ENCODE measurements at places on chromosomes 2 and 18.

GRCh38 chr2:98140210-98140609 lies 53.2 kb downstream of the VWA3B start:
- no peak for DNase-seq

DNA sequence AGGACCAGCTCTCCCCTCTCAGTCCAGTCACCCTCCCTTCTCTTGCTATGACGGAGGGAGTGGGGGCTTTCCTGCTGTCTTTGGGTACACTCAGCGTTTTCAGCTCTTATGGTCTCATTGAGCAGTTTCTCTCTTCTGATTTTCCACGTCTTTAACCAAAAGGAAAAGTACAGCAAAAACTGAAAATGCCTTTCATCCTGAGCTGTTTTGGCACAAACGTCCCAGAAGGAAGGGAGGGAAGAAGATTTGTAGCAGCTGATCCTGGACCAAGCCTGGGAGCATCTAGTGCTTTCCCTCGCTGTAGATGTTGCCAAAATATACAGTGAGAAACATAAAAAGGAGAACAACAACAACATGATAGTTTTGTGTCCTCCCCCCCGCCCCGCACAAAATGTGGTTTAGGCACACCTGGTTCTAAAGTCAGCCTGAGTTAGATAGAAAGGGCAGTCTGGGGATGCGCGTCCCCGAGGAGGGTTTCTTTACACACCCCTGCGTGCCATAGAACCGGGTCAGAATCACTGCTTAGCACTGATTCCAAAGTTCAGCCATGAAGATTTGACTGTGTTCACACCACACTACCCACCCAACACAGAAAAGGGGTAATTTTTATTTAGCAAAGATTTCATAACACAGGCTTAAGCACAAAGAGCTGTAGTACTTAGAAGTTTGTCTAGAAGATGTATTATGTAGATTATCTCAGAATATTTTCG lies 53.4 kb downstream of the SLC40A1 start:
- no peak for DNase-seq

- no peak for DNase-seq
These were observed 153.3 kb upstream of the NDUFV2 start for GRCh38 chr18:8949206-8949605.

DNA sequence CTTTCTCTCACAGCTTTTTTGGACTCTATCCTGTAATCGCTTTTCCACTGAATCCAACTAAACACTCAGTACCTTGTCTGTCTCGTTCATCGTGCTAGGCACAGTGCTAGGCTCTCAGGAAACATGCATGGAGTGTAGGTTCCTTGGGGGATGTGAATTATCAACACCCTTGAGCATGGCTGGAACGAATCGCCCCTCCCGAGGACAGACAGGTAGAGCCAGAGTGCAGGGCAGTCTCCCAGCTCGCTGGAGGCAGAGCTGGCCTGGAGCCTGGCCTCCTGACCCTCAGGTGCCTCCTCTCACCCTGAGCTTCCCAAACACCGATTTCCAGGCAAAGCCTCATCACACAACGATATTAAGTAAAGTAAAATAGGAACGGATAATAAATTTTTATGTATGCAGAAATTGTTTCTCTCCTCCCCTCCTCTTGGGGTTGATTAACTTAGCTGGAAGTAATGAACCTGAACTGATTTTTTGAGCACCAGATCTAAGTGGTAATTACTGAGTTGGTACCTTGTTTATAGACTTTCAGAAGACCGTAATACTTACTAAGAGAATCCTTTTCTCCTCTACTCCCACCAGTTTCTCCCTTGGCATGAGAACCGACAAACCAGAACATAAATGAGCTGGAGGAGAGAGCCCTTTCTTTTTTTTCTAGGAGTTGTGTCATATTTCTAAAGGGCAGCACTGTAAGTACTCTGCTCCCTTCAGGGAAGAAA lies 90.5 kb downstream of the MSH2 start:
- DNase-seq, result no peak

DNA sequence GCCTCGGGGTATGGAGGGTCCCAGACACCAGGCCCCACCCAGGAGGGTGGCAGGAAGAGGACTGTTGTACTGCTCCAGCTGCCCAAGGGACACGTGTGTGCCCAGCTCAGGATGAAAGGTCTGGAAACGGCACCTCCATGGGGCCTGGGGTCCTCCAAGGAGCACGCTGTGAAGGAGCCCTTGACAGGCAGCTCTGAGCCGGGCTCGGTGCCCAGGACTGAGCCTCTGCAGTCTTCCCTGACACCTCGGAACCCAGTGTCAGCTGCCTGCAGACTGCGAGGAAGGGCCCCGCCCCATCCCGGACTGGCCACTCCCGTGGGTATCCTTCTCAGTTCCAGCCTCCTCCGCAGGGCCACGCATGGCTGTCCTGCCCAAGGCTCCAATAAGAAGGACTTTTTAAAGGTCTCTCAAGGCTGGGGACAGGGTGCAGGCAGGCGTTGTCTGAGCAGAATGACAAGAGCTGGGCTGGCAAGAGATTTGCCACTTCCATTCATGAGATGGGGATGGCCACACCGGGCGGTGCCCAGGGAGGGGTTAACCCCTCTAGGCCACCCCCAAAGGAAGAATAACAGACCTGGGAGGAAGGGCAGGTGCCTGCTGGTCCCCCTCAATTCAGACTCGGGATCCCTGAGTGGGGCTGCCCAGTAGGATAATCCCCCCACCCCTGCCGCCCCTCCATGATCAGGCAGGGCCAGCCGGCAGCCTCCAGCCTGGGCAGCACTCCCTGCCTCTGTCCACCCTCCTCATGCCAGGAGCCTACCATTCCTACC lies 8.9 kb downstream of the ECEL1 start:
- DNase-seq, result no peak

- no peak for DNase-seq
These were observed 55.7 kb downstream of the MSH6 start for GRCh38 chr2:47838686-47839085.

GRCh38 chr2:54387059-54387991 lies 68.8 kb upstream of the SPTBN1 start:
- no peak for DNase-seq

- DNase-seq, result no peak
These were observed 111.3 kb downstream of the ESCO1 start for GRCh38 chr18:21489119-21489750.

- DNase-seq, result no peak
These were observed 53.8 kb downstream of the SMCHD1 start for GRCh38 chr18:2709316-2709715.

GRCh38 chr2:179437430-179437829 lies 172.8 kb upstream of the SESTD1 start:
- DNase-seq, result no peak

DNA sequence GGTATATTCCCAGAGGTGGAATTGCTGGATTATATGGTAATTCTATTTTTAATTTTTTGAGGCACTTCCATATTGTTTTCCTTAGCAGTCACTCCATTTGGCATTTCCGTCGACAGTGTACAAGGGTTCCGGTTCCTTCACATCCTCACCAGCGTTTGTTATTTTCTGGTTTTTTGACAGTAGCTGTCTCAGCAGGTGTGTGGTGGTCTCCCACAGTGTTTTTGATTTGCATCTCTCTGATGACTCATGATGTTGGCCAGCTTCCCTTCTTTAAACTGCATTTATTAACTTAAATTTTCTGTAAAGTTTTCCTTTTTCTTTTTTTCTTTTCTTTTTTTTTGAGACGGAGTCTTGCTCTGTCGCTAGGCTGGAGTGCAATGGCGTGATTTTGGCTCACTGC lies 19.7 kb downstream of the SH3BP4 start:
- no peak for DNase-seq

GRCh38 chr2:43005975-43006833 lies 213.8 kb upstream of the HAAO start:
- no peak for DNase-seq

GRCh38 chr18:73697353-73697752 lies 450.3 kb downstream of the FBXO15 start:
- DNase-seq, result no peak

- no peak for DNase-seq
These were observed 34.1 kb downstream of the RAPH1 start for GRCh38 chr2:203500951-203501350.

DNA sequence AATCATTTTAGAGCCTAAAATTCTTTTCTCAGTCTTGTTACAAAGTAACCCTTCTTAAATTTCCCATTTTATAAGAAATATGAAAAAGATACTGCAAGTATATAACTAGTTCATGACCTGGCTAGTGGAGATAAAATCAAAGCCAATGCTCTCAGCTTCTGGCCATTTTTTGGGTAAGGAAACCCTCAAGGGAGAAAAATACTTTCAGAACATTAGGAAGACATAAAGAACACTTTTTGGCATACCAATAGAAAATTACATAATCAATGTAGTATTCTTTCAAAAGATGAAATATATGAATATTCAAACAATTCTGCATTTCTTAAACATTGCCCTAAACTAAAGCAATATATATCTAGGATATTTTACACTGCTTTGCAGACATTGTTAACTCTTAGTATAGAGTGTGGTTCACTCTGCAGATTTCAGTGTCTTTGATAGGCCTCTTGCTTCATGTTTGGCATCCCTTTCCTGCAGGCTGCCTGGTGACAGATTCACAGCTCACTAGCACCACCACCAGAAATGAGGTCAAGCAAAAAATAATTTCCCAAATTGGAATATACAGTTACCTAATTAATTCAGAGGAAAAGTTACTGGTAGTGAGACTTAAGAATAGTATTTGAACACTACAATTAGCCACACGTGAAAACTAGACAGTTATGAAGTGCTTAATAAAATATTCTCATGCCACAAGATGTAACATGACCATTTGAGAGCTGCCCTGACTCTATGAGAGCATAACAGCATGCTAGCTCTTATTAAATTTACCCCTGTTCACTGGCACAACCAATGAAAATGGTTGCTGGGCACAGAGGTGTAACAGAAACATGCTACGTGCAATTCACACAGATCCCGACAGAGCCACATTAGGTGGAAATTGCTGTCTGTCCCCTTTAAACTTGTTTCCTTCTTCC lies 36.0 kb downstream of the PAIP2B start:
- no peak for DNase-seq

- no peak for DNase-seq
These were observed 741.3 kb upstream of the RAB6C start for GRCh38 chr2:129237966-129238725.

- DNase-seq, result no peak
These were observed 35.4 kb upstream of the CYP26B1 start for GRCh38 chr2:72183016-72183415.

GRCh38 chr2:65175894-65176530 lies 46.1 kb upstream of the RAB1A start:
- no peak for DNase-seq

DNA sequence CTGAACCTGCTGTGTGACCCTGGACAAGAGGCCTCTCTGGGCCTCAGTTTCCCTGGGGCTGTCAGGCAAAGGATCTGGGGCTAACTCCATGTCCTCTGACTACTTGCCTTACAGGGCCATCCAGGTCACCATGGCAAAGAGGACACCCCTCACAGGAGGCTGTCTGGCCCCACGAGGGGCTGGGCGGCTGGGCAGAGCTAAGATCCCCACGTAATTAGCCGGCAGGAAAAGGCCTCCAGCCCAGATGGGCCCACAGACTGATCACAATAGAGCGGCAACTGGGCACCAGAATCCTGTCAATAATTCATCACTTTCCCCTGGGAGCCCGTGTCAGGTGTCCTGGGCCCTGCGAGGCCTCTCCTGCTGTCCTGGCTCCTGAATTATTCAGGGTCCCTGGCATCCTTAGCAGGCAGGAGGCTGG lies 44.8 kb upstream of the OTOF start:
- no peak for DNase-seq

- DNase-seq, result no peak
These were observed 236.7 kb downstream of the SLC4A3 start for GRCh38 chr2:219864154-219864553.

DNA sequence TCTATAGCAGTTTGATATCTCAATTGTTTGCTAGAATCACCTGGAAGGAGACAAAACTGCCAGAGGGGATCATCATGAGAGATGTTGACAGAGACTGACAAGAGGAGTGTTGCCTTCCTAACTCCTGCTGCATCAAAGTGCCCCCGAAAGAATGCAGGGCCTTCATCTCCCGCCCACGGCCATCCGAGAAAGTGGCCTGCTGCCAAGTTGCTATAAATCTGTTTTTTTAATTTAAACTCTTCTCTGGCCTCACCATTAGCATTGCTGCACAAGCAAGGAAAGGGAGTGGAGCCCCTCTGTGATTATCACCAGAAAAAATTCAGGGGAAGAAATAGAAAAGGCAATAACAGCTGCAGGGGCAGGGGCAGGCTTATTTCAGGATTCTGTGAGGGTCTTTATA lies 238.1 kb upstream of the EPHA4 start:
- DNase-seq, result no peak

- no peak for DNase-seq
These were observed 55.6 kb upstream of the STAT1 start for GRCh38 chr2:191069606-191070005.

DNA sequence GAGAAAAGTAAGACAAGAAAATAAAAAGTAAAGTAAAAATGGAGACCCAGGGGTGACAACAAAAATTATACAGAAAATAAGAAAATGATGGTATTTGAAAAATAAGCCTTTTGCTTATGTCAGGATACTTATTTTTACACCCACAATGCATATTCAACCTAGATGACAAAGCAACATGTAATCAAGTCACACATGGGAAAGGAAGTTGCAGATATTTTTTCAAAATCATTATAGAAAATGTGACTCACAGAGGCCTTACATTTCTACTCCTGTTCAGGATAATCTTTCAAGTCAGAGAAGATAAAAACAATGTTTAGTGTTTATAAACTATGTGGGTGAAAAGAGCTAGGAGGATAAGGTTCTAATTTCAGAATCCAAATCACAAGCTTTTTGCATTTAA lies 275.3 kb upstream of the UBE2E3 start:
- no peak for DNase-seq

GRCh38 chr18:76956648-76957047 lies 134.3 kb downstream of the ZNF236 start:
- DNase-seq, result no peak

DNA sequence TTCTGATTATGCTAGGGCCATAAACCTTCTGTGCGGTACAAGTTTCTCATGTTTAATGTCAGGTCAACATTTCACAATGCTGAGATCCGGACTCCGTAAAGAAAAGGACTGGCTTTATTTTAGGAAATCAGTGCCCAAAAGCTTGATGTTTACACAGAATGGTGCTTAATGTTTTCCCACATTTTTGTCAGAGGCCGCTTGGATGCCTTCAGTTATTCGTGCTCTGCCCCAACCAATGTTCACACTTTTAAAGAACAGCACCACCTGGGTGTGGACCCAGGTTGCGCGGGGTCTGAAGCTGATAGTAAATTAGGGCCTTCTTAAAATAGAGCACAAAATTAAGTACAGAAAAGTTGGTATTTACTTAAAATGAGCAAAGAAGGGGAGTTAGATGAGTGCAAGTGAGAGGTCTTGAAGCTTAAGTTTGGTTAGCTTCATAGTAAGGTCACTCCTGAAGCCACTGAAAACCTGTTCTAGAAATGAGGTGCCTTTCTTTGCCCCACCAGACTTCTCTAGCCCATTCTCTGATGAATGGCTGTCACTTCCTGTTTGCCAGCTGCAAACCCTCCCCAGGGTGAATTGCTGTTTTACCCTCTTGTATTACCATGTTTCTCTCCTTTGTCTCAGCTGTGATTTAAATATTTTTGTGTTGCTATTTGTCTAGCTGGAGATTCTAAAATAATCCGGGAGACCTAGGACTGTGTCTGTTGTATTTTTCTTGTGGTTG lies 20.5 kb downstream of the SLC3A1 start:
- no peak for DNase-seq

All from stimulated activated CD8-positive, alpha-beta memory T cell treated with anti-CD3 and anti-CD28 coated beads, Interleukin-7, amount 100 ng/mL, for 1 hour (primary cell).